ENCODE measurements at places on chromosomes 11 and 22. TPM values are rescaled to one million over a fixed set of nuclear protein-coding genes. Genes with fewer than 3 reads are reported as not detected.

DNA sequence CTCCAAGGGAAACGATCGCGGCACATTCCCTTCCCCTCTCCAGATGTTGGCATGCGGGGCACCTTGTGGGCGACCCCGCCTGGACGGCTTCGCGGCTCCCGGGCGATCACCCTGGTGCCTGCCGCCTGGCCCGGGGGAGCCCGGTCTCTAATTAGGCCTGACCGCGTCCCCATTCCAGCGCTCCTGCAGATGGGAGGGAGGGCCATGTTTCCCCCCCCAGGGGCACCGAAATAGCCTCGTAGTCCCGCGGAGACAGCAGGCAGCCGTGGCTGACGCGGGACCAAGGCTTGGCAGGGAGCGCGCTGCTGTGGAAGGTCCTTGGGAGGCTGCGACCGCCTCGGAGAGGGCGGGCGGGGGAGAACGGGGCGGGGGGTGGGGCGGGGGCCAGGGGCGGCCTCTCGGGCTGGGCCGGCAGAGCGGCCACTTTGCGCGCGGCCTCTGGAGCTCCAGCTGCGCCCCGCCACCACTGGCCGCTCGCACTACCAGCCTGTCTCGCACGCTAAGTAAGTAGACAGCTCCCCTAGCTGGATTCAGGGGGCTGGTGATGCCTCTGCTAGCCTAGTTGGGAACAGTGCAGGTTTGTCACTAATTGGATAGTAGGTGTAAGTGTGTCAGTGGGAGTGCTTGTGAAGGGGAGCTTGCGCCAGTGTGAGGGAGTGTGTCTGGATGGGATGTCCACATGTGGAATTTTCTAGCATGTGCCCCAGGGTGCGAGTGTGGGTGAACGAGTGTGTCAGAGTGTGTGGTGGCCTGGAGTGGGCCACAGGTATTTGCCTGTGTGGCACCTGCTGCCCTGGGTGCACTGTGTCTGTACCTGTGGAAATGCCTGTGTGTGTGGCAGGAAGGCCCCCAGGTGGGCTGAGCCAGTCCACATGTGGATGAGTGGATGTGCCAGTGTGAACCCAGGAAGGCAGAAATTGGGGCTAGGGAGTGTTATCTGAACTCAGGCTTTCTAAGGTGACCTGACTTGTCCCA is at the start of gene INSC:
INSC (plus strand) TSS at position 423 of the 975 bp plus-strand sequence. CDS start 34,252 bp downstream, outside the sequence.
- H3K36me3 ChIP-seq: no peaks in the 10 kb centered on the region
- no peaks in the 10 kb centered on the region for H3K4me1 ChIP-seq
- peak within 1 kb of the TSS; percentile 32 for H3K4me3 ChIP-seq
- H3K27me3 ChIP-seq: no peaks in the 10 kb centered on the region

DNA sequence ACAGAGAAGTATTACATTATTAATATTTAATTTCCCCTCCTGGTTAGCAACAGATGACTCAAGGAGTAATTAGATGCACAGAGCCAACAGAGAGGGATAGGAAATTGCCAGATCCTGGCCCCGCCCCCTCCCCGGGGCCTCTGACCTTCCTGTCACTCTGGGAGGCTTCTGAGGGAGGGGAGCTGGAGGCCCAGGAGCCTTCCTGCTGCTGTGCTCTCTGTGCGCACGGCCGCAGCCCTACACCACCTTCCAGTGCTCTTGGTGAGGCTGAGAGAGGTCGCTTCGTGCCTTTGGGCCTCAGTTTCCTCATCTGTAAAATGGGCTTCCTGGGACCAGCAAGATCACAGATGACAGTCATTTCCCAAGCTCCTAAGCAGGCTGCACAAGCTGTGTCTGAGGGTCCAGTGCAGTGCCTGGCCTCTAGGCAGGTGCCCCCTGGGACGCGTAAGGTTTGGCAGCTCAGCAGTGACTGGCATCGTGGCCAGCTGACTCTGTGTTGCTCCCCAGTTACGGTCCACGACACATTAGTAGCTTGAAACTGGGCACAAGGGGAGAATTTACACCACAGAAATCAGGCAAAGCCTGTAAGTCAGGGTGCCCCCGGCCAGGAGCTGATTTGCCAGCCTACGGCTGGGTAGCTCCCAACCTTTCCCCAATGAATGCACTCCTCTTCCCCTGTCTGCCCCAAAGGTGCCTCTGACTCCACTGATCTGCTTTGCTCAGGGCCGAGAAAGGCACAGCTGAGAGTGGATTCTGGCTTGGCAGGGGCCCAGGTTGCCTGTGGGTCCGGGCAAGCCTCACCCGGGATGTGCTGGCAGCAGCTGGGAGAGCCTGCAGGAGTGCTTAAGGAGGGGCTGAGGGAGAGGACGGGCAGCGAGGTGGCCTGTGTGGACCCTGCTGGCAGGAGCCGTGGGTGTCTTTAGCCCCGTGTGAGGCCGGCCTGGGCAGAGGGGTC is 2.3 kb downstream of the ADORA2A start:
- H3K27ac ChIP-seq: no peak overlapping the region
- H3K4me1 ChIP-seq: peaks cover 11% of the 10 kb centered on the region
- no peak overlapping the region for H3K4me3 ChIP-seq

DNA sequence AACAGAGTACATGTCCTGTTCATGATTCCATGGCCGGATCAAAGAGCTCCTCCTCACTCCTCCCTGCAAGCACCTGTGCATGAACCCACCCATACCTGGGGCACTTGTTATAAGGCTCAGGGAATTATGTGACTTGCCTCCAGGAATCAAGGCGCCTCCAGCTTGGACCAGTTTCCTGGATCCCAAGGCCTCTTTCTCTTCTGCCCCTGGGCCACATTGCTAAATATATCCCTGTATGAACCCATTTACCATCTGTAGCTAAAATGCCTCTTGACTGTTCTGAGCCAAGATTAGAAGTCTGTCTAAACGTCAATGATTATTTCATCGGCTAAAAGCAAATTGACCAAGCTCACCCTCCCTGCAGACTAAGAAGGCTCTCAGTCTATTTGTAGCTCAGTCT is 135.6 kb downstream of the KIRREL3 start:
- H3K36me3 ChIP-seq: no peaks in the 10 kb centered on the region
- no peak for DNase-seq
- H3K4me1 ChIP-seq: no peaks in the 10 kb centered on the region
- H3K27me3 ChIP-seq: no peaks in the 10 kb centered on the region
- no peak overlapping the region for H3K4me3 ChIP-seq

- H3K27ac ChIP-seq: no peak overlapping the region
- no peaks in the 10 kb centered on the region for H3K36me3 ChIP-seq
- H3K4me1 ChIP-seq: no peaks in the 10 kb centered on the region
Measured at GRCh38 chr11:8268530-8269400, 5.1 kb upstream of the LMO1 start.

DNA sequence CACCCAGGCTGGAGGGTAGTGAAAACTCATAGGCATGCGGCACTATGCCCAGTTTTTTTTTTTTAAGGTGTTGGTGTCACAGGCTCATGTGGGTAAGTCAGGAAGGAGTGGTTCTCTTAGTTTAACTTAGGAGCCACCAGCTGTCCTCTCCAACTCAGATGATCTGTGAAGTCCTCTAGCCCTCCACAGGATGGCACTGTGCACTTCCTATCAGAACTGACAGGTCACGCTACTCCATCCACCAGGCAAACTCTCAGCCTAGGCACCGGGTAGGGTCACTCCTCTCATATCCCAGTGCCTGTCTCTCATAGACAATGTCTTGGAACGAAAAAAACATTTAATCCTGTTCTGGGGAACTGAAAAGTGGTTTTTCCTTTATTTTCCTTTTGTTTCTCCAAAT is 16.5 kb downstream of the NAP1L4 start:
- H3K36me3 ChIP-seq: peaks cover 84% of the 10 kb centered on the region
- no peak overlapping the region for H3K27ac ChIP-seq
- H3K4me1 ChIP-seq: no peaks in the 10 kb centered on the region
- no peaks in the 10 kb centered on the region for H3K27me3 ChIP-seq

DNA sequence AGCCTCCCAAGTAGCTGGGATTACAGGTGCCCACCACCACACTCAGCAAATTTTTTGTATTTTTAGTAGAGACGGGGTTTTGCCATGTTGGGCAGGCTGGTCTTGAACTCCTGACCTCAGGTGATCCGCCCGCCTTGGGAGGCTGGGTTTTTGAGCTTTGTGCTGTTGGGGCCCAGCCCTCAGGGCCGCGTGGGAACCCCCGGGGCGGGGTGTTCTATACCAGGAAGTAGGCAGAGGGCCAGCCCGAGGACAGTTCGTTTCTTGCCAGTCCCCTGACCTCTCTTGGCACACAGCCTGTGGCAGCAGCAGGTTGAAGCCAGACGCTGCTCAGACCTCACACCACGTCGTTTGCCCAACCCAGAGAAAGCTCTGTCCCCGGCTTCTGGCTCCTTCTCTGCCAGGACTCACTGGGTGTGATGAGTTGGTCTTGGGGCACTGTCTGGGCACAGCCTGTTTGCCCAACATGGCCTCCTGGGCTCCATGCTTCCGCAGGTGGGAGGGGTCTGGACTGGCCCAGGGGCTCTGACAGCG is 24.9 kb upstream of the CHKA start:
- H3K4me3 ChIP-seq: no peak overlapping the region
- peaks cover 6% of the 10 kb centered on the region for H3K4me1 ChIP-seq
- H3K27ac ChIP-seq: no peak overlapping the region
- no peaks in the 10 kb centered on the region for H3K36me3 ChIP-seq

- DNase-seq: no peak
- peaks cover 24% of the 10 kb centered on the region for H3K4me1 ChIP-seq
- H3K27me3 ChIP-seq: no peaks in the 10 kb centered on the region
- H3K27ac ChIP-seq: peak overlapping the region; percentile 46
- H3K36me3 ChIP-seq: no peaks in the 10 kb centered on the region
Measured at GRCh38 chr11:1303973-1304372, 5.5 kb downstream of the TOLLIP start.

GRCh38 chr11:126082251-126083109 is 19.8 kb upstream of the CDON start:
- H3K27ac ChIP-seq: no peak overlapping the region
- DNase-seq: no peak
- no peaks in the 10 kb centered on the region for H3K36me3 ChIP-seq
- no peak overlapping the region for H3K4me3 ChIP-seq

DNA sequence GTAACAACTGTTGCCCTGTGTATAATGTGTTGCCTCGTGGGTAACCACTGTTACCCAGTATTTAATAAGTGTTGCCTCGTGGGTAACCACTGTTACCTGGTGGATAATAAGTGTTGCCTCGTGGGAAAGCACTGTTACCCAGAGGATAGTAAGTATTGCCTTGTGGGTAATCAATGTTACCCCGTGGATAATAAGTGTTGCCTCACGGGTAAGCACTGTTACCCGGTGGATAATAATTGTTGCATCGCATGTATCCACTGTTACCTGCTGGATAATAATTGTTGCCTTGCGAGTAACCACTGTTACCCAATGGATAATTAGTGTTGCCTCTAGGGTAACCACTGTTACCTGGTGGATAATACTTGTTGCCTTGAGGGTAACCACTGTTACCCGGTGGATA is 17.1 kb upstream of the NXPE4 start:
- no peak overlapping the region for H3K27ac ChIP-seq
- no peak for DNase-seq
- no peaks in the 10 kb centered on the region for H3K27me3 ChIP-seq
- H3K4me1 ChIP-seq: no peaks in the 10 kb centered on the region

DNA sequence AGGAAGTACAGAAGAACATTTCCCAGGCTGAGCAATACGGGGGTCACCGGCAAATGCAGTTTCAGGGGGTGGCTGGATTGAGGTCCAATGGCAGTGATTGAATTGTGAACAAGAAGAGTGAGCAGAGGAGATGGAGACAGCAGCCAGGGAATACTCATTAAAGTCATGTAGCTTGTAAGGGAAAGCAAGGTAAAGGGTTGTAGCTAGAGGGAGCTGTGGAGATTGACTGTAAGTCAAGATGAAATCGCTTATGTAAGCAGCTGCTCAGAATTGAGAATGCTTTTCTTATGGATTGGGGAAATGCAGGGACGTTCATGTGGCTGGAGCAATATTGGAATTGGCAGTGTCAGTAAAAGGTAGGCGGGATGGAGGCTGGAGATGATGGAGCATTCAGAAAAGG is 111.4 kb upstream of the TBCEL start:
- DNase-seq: no peak
- H3K4me1 ChIP-seq: no peaks in the 10 kb centered on the region
- no peaks in the 10 kb centered on the region for H3K36me3 ChIP-seq
- no peak overlapping the region for H3K27ac ChIP-seq

DNA sequence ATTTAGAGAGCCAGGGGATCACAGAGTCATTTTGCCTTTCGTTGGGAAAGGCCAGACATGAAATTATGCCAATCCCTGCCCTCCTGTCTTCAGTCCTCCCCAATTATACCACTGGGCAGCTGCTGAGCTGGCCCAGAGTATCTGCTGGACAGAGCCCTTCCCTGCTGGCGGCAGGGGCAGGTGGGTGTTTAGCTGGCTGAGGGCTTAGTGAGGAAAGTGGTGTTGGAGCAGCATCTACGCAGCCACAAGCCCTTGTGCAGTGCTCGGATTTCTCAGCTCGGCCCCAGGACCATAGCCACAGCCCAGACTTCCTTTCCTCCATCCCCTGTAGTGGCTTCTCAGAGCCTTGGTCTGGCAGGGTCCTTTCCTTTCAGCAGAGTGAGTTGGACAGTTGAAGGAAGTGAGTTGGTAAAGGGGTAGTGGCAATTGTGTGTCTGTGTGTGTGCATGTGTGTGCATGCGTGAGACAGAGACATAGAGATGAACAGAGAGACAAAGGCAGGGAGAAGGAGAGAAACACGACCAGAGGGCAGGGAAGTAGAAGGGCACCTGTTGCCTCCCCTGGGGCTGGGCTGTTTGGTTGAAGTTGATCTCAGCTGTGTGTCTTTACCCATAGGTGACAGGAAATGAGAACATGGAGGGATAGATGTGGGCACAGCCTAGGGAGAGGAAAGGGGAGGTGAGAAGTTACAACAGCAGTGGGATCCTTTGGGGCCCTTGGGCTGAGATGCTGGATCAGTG is 66.2 kb downstream of the GRIK4 start:
- H3K27me3 ChIP-seq: no peaks in the 10 kb centered on the region
- H3K4me3 ChIP-seq: no peak overlapping the region
- H3K36me3 ChIP-seq: no peaks in the 10 kb centered on the region
- no peak for DNase-seq

DNA sequence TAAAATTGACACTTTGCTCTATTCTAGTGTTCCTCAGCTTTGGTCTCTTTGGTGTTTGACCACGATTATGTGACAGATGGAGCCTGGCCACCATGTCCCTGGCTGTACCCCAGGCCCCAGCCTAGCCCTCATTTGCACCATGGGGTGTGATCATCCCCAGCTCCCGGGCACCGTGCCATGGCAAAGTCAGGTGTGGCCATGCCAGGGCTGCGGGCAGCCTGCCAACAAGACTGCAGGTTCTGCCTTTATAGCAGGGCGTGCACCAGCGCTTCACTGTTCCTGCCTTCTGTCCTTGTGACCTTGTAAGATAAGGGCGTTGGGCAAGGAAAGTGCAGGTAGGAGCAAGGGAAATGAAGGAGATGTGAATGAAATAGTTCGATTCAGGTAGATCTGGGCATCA is 22.4 kb upstream of the APOBEC3A start:
- no peaks in the 10 kb centered on the region for H3K4me1 ChIP-seq
- H3K27me3 ChIP-seq: no peaks in the 10 kb centered on the region
- H3K27ac ChIP-seq: no peak overlapping the region
- no peak overlapping the region for H3K4me3 ChIP-seq
- no peak for DNase-seq

TMEM123 gene
- total RNA-seq: 107 TPM

UBQLN3 gene
- total RNA-seq: not detected

ARHGAP1 gene
- 104 TPM for total RNA-seq

CNIH2 gene
- not detected for total RNA-seq

Data from ascending aorta (tissue), 2 donors.